Femur (tissue), 1 donor: ENCODE measurements at places on chromosomes 3 and 15.

- peak; percentile 90 for DNase-seq
Measured at GRCh38 chr3:171972871-171973348, 66.5 kb upstream of the FNDC3B start.

DNA sequence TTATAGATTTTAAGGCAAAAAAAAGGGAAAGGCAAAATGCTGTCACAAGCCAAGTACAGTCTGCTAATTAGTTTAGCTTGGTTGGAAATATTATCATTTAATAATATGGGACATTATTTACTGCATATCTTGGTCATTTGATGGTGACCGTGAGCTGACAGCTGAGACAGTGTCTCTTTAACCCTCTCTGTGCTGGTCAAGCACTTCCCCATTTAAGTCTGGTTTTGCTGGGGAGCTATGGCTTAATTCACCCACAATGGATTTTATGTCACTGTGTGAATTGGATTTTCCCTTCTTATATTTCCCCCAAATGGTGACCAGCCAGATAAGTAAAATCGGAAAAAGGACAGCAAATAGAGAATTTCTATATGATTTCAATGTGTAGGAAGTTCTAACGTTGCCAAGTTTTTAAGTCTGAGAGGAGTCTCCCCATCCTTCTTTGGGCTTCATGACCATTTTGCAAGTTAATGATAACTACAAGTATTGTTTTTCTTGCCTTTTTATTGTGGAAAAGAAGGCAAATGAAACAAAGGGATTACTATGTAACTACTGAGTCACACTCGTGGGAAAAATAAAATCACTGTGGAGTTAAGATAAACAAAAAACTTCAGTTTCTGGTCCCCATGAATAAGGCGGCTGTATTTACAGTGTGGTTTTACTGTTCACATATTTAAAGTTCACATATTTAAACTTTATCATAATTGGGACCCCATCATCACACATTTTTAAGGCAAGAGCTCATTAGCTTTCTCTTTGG lies 373.5 kb downstream of the NR2F2 start:
- no peak for DNase-seq

- DNase-seq = peak; percentile 92
Measured at GRCh38 chr15:69058830-69059556, 44.5 kb downstream of the NOX5 start.

DNA sequence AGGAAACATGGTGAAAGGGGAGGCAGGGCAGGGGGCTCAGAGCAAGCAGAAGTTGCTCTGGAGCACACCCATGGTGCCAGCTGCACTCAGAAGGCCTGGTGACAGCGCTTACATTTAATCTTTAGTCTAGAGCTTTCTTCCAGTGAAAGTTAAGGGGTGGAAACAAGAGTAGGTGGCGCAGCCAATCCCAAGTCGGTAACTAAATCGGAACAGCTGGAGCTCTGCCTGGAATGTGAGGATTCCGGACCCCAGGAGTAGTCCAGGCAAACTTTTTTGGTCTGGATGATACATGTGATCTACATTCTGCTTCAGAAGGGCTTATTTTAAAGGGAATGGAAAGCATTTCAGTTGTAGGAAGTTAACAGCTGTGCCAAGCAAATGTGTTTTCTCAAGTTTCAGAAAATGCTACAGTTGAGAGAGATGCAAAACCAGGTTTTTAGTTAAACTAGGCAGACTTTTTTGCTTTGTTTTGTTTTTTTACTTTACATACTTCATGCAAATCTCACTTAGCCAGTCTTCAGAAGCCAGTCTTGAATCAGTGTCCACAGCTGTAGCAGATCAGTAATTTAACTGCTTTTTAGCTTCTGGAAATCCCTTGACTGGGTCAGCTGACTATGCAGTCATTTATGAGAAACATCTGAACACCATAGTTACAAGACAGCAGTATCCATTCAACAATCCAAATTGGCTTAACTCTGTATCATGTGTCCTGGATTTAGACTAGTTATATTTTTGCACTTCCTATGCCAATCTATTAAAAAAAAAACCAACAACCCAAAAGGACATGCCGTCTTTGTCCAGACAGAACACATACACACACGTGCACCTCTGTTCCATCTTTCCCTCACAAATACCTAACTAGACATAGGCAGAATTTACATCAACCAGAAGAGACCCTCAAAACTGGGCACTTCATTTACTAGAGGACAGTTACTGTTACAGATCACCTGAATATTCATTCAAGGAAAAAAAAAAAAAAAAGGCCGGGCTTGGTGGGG lies 33.2 kb downstream of the ZNF106 start:
- peak; percentile 95 for DNase-seq

DNA sequence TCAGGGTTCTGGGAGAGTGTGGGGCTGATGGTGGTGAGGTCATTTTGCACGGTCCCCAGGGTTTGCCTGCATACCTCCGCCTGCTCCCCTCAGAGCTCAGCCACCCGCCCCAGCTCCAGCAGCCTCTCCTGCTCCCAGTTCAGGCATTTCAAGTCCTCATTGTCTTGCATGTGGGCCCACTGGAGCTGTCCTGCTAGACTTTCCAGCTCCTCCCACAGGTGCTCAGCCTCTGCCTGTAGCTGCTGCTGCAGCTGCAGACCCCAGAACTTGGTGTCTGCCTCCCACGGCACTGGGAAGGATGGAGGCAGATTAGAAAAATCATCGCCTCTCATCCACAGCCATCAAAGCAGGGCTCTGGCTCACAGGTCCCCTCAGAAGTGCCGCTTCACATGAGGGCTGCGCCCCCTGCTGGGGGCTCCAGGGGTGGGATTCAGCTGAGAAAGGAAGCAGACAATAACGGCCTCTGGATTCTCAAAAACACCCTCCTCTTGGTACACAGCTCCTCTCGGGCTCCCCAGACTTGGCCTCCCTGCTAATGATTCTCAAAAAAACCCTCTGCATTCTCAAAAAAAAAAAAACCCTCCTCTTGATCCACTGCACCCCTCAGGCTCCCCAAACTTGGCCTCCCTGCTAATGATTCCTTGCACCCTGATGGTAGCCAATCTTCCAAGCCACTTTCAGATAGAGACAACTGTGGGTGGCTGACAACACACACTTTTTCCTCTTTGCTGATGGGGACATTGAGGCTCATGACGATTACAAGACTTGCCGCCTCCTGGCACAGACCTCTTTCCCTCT lies 89.3 kb upstream of the C2CD4B start:
- DNase-seq = peak; percentile 68

- peak; percentile 33 for DNase-seq
Measured at GRCh38 chr15:48389691-48390143, 58.5 kb downstream of the DUT start.

GRCh38 chr3:178584722-178585380 lies 48.6 kb downstream of the KCNMB2 start:
- no peak for DNase-seq

- DNase-seq = no peak
Measured at GRCh38 chr3:34377961-34378360, 579.5 kb downstream of the PDCD6IP start.

DNA sequence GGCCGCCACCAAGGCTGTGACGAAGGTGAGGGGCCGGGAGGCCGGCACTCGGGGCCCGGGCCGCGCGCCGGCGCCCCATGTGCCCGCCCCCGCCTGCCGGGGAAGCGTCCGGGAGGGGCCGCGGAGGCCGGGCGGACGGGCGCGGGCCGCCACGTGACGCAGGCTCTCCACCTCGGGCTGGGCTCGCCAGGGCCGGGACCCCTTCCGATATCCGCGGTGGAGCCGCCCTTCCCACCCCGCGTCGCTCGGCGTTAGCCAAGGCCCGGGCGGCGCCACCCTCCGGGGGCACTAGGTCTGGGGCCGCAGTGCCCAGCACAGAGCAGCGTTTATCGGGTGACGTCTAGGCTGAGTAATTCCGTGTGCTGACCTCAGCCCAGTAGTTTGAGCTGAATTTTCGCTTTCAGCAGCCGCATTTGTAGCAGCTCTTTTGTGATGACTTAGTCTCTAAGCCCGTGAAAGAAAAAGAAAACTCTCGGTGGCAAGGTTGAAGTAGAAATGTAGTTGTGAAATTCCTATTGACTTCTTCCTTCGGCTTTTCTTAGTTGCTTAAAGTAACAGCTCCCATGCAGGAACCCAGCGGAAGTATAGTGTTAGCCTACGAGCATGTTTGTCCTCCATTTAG lies 885 bp downstream of the CDV3 start:
- DNase-seq = peak; percentile 83

GRCh38 chr3:161274691-161275298 lies 53.7 kb downstream of the NMD3 start:
- DNase-seq = no peak

DNA sequence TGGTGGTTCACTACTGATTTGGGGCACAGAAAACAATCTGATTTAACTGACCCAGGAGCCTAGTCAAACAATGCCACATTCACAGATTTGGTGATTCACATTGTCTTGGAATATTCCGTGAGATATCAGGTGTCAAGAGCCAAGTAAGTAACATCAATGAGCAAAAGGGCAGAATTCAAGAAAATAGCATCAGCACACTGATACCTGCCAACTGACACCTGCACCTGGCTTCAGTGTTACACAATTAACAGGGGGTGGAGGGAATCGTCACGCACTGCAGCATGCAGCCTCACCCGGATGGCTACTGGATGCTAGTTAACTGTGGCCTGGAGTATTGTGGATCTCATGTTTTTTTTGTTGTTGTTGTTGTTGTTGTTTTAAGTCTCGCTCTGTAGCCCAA lies 17.6 kb downstream of the CCNL1 start:
- no peak for DNase-seq

DNA sequence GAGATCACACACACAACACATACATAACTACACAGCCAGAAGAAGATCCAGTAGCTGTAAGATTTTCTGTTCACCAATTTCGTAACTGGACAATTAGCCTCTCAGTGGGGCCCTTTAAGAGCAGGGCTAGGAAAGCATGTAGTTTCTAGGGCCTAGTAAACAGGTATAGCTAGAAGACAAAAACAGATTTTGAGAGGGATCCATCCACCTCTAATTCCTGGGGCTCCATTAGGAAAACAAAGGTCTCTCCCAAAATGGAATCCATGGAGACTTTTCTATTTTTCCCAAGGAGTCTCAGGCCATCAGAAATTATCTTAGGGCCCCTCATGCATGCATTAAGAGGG lies 10.5 kb downstream of the KIF15 start:
- no peak for DNase-seq

DNA sequence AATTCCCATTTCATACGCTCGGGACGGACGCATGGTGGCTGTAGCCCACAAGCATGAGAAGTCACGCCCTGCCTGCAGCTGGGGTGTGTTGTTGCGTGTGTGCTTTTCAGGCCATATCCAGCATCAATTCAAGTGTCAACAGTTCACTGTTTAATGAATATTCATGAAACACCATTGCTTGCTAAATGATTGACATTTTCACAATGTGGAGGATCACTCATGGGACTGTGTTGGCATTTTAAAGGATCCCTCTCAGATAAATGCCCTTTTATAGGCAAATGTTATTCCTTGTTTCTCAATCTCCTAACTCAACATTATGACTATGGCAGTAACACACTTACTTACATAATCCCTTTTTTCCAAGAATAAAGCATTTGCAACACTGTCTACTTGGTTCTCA lies 511.3 kb downstream of the GABRG3 start:
- DNase-seq = no peak

- DNase-seq = no peak
Measured at GRCh38 chr3:112514527-112515128, 15.4 kb upstream of the BTLA start.

GRCh38 chr3:188051801-188052168 lies 102.2 kb upstream of the LPP start:
- no peak for DNase-seq

DNA sequence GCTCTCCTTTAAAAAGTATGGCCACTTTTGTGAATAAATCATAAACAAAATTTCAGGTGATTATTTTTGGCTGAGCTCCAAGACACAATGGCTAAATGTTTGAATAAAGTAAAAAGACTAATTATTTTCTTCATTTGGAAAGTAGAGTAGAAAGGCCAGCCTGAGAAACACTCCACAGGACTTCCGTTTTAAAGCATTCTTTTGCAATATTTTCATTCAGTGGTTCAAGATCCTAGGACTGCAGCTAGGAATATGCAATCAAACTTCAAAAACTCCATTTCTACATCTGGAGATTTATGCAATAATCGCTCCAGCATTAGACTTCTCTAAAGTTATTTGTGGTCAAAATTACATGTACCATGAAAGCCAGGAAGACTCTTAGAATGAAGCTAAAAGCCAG lies 62.8 kb downstream of the MECOM start:
- DNase-seq = no peak

DNA sequence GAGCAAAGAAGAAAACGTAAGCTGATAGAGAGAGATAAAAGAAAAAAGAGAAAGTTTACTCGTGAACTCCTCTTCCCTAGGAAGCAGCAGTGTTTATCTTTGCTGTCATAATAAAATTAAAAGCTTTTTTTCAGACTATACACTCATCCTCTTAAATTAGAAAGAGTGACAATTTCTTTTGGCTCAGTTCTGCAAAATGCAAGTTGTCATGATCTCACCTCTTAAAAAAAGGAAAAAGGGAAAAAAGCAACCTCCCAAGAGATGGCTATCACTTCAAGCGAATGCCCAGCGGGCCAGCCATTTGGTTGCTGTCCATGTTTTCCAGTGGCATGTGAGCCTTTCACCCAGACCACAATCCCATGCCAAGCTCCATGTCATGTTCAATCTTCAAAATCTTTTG lies 7.0 kb upstream of the THBS1 start:
- no peak for DNase-seq

- DNase-seq = no peak
Measured at GRCh38 chr15:63519548-63520178, 15.3 kb downstream of the USP3 start.

- DNase-seq = no peak
Measured at GRCh38 chr3:120198305-120198878, 86.6 kb downstream of the GPR156 start.

DNA sequence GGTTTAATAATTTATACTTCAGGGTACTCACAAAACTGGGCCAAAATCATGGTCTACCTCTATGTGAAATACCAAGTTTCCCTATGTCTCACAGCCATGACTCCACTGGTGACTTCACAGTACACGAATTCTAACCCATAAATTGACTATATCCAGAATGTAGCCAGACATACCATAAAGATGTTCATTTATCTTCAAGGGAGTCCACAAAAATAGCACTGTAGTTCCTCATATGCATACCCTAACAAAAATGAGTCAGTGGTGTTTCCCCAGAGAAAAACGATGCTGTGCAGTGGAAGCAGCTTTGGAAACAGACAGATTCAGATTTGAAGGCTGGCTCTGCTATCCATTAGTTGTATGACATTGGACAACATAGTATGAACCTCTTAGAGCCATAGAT lies 438.8 kb downstream of the FHIT start:
- no peak for DNase-seq

- DNase-seq = no peak
Measured at GRCh38 chr3:47817609-47818008, 14.7 kb downstream of the DHX30 start.
